T-helper 9 cell (primary cell): ENCODE measurements at places on chromosomes 2 and 18.
A peak's percentile ranks its signal among the peaks of the same experiment; 100 is the strongest.

DNA sequence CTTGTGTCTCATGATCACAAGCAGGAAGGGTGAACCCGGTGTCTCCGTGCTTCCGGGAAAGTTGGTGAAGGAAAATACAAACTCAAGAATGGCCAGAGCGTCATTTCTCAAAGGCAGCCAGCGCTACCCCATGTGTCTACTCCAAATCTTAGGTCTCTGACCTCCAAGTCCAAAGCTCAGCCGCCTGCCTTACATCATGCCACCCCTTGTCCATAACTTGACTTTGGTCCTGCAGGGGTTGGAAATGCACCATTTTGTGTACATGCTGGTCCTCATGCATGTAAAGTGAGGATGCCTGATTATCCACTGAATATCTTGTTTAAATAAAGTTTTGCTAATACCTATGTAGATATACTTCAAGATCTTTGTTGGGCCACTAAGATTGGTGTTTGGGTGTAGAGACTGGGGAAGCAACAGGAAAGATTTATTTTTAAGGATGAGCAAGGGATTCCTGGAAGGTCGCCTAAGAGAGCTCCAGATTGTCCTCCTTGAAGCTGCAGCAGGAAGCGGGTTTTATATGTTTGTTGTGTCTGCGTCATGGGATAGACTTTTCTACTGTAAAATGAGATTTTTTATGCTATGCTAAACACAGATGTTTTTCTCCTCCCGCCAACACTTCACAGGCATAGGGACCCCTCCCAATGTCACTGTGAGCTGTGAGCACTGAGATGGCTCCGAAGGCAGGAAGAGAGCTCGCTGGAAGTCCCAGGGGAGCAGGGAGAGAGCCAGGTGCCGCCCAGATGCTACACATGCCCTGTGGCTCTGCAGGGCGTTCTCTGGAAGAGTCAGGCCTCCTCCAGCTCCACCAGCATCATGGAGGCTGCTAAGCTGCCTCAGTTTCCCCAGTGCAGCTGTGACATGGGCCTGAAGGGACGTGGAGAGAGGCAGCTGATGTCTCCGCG, 176.2 kb upstream of the HDAC4 start:
- no peak for DNase-seq

DNA sequence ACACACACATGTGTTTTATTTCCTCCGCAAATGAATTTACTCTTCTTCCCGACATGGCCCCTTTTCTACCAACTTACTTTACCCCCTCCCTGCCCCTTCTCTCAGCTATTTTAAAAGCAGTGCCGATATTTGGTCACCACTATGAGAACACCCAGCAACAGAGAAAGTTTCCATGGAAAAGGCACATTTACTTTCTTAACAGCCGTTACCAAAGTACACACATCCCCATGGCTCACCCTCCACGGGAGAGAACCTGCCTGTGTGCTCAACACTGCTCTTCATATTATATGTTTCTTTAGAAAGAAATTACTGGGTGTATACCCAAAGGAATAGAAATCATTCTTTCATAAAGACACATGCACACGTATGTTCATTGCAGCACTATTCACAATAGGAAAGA, 714.4 kb downstream of the DCDC2C start:
- DNase-seq, result no peak

DNA sequence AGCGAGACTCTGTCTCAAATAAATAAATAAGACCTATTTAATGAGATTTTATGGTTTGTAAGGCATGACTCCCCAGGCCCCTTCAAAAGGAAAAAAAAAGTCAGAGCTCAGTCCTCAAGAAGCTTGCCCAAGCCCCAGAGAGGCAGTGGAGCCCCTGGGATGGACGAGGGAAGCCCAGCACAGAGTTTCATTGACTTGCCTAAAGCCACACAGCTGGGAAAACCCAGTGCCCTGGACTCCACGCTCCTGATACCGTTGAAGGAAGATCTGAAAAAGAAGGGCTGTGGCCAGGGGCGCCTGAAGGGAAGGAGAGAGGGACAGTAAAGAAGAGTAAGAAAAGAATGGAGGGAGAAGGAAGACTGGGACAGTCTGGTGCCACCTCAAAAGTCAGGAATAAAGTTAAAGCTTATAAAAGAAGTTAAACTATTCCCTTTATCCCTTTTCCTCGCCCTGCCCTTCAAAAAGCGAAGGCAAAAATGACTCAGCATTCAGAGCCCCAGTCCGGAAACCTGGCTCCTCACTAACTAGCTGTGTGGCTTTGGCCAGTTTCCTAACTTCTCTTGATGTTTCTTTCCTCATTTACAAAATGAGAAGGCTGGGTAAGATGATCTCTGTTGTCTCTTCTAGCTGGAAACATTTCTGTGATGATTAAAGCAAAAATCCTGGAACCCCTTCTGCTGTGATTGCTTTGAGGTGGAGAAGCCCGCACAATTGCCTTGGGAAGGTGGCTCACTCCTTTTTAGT, 46.7 kb downstream of the LYPD1 start:
- no peak for DNase-seq

GRCh38 chr2:64162516-64162915, 18.3 kb upstream of the PELI1 start:
- DNase-seq, result no peak

DNA sequence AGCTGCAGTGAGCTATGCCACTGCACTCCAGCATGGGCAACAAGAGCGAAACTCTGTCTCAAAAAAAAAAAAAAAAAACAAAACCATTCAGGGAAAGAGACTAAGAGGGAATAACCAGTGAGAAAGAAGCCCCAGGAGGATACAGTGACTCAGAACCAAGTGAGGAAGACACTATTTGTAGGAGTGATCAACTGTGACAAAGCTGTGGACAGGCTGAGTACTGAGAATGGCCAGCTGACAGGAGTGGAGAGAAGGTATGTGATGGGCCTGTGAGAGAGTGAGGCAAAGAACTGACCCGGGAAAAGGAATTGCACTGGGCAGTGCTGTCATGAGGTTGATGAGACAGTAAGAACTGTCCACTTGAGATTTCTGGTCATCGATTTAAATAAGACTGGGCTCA, 6.7 kb upstream of the LCT start:
- no peak for DNase-seq

DNA sequence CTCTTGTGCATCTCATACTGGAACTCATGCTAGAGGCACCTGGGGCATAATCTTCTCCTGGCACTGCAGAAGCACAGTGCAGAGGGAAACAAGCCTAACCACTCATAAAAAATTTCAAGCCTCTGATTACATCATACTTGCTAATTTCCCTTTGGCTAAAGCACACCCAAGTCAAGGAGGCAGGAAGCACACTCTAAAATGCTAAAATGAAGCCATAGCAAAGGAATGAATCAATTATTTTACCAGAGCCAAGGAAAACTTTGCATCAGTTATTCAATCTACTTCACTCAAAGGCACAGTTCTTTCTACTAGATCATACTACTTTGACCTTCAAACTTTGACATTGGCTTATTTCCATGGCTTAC, 79.6 kb upstream of the SPOPL start:
- no peak for DNase-seq

GRCh38 chr2:209321076-209321475, 102.8 kb upstream of the MAP2 start:
- no peak for DNase-seq

DNA sequence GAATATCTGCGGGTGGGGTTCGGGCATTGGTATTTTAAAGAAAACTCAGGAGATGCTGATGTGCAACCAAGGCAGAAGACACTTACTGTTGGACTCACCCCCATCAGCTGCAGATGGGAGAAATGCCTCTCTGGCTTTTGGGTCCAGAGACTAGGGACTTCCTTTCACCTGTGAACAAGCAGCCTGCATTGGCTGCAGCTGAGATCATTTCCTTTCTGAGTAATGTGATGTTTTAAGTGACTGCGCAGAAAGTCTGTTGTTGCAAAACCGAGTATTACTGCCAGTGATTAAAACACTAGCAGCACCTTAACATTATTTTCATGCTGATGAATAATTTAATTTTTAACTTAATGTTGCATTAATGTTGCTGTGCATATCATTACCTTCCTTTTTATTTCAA, 143.0 kb downstream of the TSN start:
- no peak for DNase-seq

DNA sequence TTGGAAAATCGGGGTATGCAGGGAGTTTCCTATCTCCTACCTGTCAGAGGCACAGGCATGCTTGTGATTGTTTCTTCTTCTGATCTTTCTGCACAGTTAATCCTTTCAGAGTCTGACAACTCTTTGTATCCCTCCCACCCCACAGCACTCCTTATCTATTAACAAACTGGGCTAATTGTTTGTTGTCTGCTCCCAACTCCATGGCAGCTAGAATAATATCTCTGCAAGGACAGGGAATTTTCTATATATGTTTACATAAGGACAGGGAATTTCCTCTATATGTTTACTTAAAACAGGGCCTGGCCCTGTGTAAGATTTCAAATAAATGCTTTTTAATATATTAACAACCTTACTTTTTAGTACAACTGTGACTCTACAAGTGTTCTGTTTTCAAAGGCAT, 36.0 kb upstream of the VRK2 start:
- no peak for DNase-seq

GRCh38 chr2:224982226-224982625, 60.0 kb downstream of the DOCK10 start:
- no peak for DNase-seq

- DNase-seq, result no peak
These were observed 45.9 kb upstream of the TNP1 start for GRCh38 chr2:216905649-216906329.

- DNase-seq, result no peak
These were observed 113.1 kb downstream of the GATA6 start for GRCh38 chr18:22282311-22283115.

GRCh38 chr2:135952891-135953290, 32.5 kb downstream of the DARS1 start:
- DNase-seq, result no peak

GRCh38 chr18:48533340-48534070, 5.3 kb upstream of the CTIF start:
- no peak for DNase-seq

GRCh38 chr2:1675633-1676032, 68.7 kb downstream of the PXDN start:
- DNase-seq, result no peak

DNA sequence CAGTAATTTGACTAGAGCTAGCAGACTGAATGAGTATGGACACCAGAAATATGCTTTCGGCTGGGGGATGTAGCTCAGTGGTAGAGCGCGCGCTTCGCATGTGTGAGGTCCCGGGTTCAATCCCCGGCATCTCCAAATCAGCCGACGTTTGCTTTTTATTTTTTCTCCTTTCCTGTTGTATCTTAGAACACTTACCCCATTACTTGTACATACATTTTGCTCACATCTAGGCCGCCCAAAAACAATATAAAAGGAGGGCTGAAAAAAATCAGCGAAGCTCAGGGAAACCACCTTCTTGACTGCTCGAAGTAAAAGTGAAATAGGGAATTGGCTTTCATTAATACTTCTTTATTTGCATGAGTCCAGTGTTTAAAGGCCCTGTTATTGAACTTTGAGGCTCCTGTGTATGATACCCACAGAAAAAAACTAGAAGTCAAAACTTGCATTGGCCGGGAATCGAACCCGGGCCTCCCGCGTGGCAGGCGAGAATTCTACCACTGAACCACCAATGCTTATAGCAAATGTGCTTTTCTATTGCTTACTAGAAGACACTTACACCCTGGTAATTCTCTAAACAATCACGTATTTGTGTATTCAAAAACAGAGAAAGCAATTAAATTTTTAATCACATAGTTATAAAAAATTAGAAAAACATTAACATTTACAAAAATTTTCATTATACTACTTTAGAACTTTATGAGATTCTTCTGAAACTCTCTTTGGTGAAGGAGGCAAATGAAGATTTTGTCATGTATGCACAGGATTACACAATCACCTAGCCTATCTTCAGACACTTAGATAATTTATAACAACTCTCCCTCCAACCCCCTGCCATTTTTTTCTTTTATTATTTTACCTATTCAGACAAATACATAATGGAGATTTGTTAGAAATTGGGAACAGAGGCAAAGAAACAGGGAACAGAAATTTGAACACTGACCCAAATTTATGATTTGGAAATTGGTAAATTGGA, 35.2 kb upstream of the GPD2 start:
- peak; percentile 70 for DNase-seq

- DNase-seq, result no peak
These were observed 96.6 kb downstream of the FMNL2 start for GRCh38 chr2:152431370-152432098.

GRCh38 chr2:8459474-8459873, 222.4 kb upstream of the ID2 start:
- DNase-seq, result no peak

GRCh38 chr2:1631292-1632001, 112.9 kb downstream of the PXDN start:
- DNase-seq, result no peak

DNA sequence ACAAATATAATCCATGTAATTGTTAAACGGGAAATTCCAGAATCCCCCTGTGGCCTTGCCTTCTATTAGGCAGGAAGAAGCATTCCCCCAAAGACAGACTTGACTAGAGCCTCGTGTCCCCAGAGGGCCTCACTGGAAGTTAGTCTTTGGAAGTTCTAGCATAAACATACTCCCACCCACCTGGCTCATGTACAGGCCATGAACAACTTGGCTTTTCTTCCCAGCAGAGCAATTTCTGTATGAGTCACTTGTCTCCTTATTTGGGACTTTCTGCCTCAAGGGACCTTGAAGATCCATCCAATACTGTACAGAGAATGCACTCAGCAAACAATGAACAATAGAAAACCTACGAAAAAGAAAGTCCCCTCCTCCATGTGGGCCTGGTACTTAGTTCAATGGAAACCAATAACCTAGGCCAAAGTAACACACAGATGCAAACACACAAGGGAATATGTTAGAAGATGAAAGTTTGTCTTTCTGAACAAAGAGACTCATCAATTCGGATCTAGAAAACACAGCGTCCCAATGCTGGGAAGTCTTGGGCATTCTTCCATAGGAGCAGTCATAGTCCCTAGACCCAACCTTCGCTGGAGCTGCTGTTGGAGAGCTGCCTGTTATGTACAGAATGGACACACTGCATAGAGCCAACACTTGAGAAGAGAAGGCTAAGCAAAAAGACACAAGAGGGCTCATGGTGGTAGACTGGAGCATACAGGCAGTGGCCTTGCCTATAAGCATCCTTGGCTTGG, 303.5 kb downstream of the HRH4 start:
- no peak for DNase-seq

DNA sequence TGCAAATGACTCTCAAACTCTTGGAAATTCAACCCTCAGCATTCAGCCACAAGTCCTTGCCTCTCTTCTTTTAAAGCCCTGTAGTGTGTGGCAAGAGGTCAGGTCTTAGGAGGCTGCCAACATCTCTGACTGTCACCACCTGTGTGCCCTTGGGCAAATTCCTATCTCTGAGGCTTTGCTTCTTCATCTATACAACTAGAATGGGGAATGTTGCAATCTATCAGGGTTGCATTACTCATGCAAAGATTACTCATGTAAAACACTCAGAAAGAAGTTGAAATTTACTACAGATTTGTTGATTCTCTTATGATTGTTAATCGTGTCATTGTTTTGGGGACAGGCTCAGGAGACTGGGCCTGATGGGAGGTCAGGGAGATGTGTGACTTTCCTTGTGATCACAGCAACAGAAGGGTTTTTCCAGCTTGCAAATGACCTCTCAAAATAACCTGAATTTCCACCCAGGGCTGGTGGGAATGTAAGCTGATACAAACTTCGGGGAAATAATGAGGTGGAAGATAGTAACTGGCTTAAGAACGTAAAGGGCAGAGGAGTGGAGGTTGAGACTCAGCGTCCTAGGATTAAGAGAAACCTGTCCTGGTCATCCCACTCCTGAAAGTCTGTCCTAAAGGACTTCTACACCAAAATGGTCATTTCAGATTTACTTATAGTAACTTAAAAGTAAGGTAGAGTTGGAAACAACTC, 32.1 kb upstream of the SIGLEC15 start:
- no peak for DNase-seq
